ENCODE measurements at places on chromosomes 12 and 14.

DNA sequence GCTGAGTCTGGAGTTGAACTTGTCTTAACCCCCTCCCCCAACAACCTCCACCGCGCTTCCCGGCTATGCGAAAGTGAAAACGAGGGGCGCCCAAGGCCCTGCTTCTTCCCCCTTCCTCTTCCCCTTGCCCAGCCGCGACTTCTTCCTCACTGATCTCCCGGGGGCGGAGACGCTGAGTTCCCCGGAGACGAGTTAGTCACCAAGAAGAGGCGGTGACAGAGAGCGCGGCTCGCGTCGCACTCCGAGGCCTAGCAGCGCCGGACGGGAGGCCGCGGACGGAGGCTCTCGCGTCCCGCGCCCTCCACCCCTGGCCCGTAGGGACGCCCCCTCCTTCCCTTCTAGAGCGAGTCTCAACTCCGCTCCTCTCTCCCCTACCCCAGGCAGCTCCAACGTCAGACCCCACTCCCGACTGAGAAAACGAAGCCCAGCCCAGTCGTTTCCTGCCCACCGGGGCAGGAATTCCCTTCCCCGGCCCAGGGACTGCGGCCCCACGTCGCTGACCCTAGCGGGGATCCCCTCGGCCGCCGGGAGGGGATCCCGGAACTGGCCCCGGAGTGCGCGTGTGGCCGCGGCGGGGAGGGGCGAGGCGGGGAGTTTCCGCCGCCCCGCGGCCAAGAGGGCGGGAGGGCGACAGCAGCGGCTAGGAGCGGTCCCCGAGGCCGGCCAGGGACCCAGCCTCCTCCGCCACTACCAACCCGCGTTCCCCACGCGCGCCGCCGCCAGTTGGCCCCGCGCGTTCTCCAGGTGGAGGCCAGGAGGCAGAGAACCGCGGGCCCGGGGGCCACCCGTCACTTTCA, 1.4 kb downstream of the BAZ1A start:
- peak; percentile 61 for DNase-seq

DNA sequence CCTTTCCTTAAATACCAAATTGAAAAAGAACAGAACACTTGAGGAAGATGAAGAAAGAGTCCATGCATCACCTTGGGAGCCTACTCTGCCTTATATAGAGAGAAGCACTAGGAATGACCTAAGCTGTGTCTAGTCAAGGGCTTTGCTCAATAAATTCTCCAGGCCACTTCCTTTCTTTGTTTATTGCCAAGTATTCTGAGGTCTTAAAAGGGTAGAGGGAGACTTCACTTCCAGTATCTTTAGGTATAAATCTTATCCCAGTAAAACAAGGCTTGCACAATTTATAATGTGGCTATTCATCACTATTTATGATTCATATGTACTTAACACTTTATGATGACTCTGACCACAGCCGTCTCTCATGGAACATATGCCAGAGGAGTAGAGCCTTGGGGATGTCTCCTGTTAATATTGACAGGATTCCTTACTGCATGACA, 85.1 kb upstream of the ARHGAP5 start:
- DNase-seq, result no peak

DNA sequence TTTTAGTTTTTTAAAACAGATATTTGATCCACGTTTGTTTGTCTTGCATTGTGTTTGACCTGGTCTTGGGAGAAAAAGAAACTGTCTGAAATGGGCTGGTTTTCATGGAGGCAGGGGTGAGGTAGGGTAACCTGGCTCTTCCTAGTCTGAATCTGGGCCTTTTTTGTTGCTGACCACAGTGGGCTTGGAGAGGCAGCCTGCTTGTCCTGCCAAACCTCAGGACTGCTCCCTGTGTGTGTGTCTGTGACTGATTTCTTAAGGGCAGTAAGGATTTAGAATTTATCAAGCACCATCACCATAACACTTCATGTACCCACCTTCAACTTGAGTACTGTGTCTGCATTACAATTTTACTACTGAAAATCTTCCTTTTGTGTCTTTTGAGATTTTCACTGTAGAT, 28.5 kb downstream of the DAAM1 start:
- DNase-seq, result no peak

- DNase-seq, result no peak
Observed at GRCh38 chr12:117356048-117356447, 5.4 kb downstream of the NOS1 start.

GRCh38 chr12:4420138-4420670, 25.4 kb downstream of the FGF6 start:
- no peak for DNase-seq

DNA sequence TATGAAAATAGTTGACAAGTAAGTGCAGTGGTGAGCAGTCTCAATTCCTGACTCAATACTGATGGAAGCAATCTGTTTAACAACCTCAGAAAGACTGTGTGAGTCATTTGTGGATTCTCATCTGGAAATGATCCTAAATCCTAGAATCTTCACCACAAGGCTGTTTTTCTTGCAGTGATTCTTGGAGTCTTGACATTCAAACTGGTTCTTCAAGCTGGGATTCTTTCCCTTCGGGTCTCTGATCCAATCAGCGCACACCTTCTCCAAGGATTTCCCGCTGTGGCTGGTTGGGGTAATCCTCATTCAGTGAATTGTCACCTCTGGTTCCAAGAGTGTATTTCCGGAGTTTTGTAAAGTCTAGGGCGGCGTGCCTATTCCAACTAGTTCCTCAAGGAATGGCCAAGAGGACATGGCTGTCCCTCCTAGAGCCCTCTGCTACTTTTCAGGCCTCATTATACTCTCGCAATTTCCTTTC, 37.7 kb upstream of the FOXJ2 start:
- no peak for DNase-seq

- no peak for DNase-seq
Observed at GRCh38 chr14:68927956-68928675, 51.0 kb downstream of the ACTN1 start.

DNA sequence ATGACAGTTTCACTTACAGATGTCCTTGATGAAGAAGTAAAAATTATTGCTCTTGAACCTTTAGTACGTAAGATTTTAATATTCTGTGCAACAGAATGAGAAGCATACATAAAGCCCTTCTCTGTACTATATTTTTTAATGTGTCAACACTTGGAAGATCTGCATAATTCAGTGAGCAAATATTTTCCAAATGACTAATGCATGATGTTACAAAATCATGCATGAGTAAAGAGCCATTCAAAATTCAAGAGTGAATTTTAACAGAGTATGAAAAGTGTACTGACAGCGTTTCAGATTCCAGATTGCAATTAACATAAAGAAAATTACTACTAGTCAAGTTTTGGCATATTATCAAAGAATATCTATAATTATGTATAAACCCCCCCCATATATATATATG, 101.4 kb upstream of the BBS10 start:
- no peak for DNase-seq

DNA sequence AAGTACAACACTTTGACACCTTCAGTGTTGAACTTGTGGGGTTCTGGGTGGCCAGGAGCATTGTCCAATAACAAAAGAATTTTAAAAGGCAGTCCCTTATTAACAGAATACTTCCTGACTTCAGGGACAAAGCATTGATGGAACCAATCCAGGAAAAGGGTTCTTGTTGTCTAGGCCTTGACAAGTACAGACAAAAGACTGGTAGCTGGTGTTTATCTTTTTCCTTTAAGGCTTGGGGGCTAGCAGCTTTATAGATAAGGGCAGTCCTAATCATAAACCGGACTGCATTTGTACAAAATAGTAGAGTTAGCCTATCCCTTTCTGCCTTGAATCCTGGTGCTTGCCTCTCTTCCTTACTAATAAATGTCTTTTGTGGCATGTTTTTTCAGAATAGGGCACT, 27.4 kb downstream of the FAM177A1 start:
- no peak for DNase-seq

- DNase-seq, result no peak
Observed at GRCh38 chr14:70638416-70638815, 3.3 kb upstream of the TTC9 start.

- DNase-seq, result no peak
Observed at GRCh38 chr14:21095430-21096205, 2.8 kb downstream of the ZNF219 start.

DNA sequence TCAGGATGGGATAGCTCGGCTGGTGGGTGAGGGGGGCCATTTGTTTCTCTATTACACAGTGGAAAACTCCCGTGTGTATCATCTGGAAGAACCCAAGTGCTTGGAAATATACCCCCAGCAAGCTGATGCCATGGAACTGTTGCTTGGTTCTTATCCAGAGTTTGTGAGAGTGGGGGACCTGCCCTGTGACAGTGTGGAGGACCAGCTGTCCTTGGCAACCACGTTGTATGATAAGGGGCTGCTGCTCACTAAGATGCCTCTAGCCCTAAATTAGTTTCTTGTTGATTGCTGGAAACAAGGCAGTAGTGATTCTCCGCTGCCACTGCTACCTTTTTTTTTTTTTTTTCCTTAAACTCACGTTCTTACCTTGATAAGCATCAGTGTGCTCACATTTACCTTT, 1.9 kb downstream of the RIOX1 start:
- no peak for DNase-seq

GRCh38 chr12:54173066-54173726, 15.6 kb downstream of the SMUG1 start:
- DNase-seq, result peak; percentile 50

DNA sequence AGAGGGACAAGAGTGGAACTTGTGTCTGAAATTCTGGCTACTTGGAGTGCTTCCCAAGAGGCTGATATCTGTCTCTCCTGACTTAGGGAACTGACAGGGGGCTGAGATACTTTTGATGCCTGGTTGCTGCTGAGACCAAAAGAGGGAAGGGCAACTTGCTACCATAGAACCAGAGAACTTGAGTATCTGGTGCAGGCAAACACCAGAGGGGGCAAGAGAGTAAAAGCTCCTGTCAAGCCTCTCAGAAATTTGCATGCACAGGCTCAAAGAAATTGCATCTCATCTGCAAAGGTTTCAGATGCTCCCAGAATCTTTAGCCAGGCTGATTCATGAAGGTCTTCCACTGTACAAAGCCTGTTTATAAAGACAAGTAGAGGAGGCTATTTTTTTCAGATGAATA, 391.3 kb upstream of the FOXG1 start:
- peak; percentile 1 for DNase-seq

GRCh38 chr12:31228811-31229792, 96.8 kb downstream of the SINHCAF start:
- no peak for DNase-seq

DNA sequence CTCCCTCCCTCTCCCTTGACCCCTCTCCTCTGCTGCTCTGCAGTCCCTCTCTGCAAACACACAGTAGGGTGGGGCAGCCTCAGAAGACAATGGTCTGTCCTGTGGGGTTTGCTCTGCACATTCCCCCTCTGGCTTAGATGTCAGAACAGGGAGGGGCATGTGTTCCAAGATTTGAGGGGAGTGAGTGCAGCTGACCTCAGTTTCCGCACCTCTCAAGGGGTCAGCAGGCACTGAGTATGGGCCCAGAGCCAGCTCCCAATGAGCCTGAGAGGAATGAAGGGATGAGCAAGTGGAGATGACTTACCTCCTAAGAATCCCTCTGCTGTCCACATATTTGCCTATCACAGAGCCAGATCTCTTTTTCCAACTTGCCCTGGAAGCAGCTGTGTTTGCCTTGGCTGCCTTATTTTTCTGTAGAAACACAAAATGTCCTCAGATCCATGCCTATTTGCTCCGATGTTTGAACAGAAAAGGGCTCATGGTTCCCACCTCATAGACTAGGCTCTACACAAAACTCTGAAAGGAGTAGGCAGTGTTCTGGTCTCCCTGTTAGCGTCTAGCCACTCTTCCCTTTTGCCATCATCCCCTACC, 111.4 kb downstream of the CRACR2A start:
- no peak for DNase-seq

GRCh38 chr14:24418492-24418873, 11.0 kb downstream of the CBLN3 start:
- no peak for DNase-seq

DNA sequence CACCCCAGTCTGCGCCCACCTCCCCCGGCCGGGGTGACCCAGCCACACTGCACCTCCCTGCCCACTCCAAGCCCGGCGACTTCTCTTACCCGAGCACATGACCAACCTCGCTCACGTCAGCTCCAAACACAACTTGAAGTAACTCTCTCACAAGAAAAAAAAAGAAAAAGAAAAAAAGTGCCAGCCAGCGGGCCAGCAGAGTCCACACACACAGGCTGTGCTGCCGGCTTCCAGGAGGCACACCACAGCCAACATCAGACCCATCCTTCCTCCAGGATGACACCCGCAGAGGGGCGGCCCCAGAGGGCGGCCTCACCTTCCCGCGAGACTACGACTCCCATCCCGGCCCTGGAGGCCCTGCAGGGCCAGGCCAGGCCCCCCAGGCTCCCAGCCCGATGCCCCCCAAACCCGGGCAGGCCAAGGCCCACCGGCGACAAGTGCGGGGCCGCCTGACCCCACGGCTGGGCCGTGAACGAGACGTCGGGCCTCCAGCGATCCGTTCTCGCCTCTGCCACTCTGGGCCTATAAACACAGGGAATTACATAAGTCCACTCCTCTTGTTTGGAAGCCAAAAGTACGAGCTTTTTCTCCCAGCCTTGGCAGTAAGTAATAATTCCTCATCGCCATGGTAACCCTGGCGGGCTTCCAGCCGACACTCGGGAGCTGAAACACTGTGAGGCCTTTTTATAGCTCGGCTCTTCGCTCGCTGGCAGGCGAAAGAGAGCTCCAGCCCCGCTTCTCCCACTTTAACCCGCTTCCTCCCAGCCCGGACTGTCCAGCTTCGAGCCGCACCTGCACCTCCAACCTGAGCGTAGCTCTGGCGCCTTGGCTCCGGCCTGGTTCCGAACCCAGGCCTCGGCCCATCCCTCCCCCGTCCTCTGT, 49.1 kb downstream of the NCOR2 start:
- DNase-seq, result peak; percentile 97

GRCh38 chr14:71130491-71131179, 223.4 kb downstream of the PCNX1 start:
- DNase-seq, result no peak

- DNase-seq, result no peak
Observed at GRCh38 chr12:13211859-13212664, 15.5 kb downstream of the EMP1 start.

DNA sequence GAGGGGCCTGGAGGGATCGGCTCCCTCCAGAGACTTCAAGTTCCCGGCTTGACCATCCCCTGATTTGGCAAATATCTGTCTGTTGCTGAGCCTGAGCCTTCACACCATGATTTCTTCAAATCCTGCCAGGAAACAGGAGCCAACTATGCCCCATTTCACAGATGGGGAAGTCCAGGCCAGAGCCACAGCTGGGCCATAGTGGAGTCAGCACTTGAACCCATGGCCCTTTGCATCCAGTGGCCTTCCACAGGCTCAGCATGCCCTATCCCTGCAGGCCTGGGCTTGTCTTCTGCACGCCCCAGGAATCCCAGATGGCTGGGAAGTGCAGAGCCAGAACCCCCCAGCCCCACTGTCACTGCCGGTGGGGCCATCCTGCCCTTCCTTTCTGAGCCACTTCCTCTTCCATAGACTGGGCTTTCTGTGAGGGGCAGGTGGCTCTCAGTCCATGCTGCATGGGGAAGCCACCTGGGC, 44.9 kb downstream of the CYP46A1 start:
- no peak for DNase-seq

All from COR-L47 (cell line).